ENCODE measurements at places on chromosomes 3 and 15. TPM values are rescaled to one million over a fixed set of nuclear protein-coding genes. Genes with fewer than 3 reads are reported as not detected.

Gene ASB14
- not detected for total RNA-seq

Gene LIPH
- 13.7 TPM for total RNA-seq

Gene PLAAT1
- not detected for total RNA-seq

Gene ALG1L2
- total RNA-seq, result 0.44 TPM

Gene TP53BP1
- total RNA-seq, result 54.1 TPM

Gene MEF2A
- total RNA-seq, result 29.6 TPM

Gene SH2D7
- total RNA-seq, result not detected

All from HCT116 (cell line).